HS-27A (cell line): ENCODE measurements at places on chromosomes 3 and 15.

DNA sequence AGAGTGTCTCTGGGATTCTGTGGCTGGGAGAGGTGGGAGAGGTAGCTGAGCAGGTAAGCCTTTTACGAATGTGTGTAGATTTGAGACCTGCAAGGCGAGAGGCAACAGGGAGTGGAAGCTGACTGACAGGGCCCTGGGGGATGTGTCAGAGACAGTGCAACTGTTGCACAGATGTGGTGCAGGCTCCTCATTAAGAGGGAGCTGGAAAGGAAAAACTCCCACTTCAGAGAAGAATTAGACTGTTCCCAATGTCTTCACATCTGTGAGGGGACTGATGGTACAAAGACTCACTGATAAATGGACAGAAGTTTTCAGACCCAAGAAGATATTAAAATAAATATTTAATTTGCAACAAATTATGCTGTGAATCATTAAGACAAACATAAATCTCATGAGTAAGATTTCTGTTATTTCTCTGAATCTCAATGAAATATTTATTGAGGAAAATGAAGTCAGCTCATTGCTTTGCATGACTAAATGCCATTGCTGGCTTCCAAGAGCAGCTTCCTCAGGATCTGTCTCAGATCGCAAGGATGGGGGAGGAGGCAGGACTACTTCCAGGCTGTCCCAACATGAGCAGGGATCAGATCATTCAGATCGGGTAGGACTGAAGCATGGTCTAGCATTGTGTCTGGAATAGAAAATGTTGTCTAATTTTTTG, 127.3 kb upstream of the ROPN1 start:
- peak; percentile 40 for DNase-seq

- no peak for DNase-seq
Measured at GRCh38 chr3:121231872-121232271, 313.9 kb downstream of the POLQ start.

GRCh38 chr3:143024351-143024960, 23.1 kb downstream of the U2SURP start:
- DNase-seq: no peak

GRCh38 chr3:45381168-45381852, 7.1 kb upstream of the LARS2 start:
- DNase-seq: no peak

DNA sequence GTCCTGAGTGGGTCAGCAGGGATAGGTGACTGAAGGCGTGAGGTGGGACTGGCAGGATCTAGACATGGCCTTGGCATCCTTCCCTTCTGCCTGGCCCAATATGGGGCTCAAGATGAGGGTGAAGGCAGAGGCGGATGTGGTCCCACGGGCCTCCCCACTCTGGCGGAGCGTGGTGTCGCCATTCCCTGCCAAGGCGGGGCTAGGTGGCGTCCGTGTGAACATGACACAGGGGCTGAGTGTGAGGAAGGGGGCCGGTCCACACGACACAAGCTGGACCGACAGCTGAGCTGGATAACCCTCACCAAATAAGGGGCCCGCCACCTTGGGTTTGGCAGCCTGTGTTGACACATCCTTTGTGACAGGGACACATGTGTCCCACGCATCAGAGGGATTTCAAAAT, 43.1 kb downstream of the ZNF710 start:
- no peak for DNase-seq

GRCh38 chr3:68172039-68172438, 517.6 kb upstream of the SUCLG2 start:
- DNase-seq: no peak

GRCh38 chr3:127097072-127097405, 95.9 kb upstream of the PRR23E start:
- no peak for DNase-seq

- DNase-seq: peak; percentile 35
Measured at GRCh38 chr15:67303490-67304363, 49.1 kb downstream of the IQCH start.

DNA sequence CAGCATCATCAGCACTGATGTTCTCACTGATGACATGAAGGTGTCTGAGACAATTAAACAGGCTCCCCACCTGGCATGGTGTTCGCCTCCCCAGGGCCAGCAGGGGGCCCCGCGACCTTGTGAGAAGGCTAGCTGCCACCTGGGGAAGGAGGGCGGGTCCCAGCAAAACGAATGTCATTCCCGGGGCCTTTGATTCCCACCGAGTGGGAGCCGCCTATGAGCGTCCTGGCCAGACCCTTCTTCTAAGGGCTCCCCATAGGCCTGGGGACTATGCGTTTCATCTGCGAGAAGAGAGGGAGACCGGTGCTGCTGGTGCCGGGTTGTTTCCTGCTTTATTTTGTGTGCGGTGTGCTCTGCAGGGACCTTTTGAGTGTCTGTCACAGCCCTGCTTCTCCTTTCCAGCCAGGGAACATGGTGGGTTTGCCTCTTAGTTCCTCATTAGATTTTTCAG, 20.5 kb upstream of the MINDY4B start:
- no peak for DNase-seq

- no peak for DNase-seq
Measured at GRCh38 chr3:195117978-195118581, 152.9 kb downstream of the XXYLT1 start.

- DNase-seq: no peak
Measured at GRCh38 chr3:56610669-56611335, 53.8 kb downstream of the CCDC66 start.

- no peak for DNase-seq
Measured at GRCh38 chr3:17261627-17262369, 377.0 kb downstream of the PLCL2 start.

GRCh38 chr3:99846477-99847160, 29.0 kb downstream of the CMSS1 start:
- no peak for DNase-seq

- no peak for DNase-seq
Measured at GRCh38 chr3:149673393-149673792, 15.6 kb upstream of the WWTR1 start.

GRCh38 chr3:171649911-171650592, 160.2 kb downstream of the PLD1 start:
- DNase-seq: no peak

GRCh38 chr3:64108784-64109317, 85.6 kb upstream of the PSMD6 start:
- DNase-seq: no peak

DNA sequence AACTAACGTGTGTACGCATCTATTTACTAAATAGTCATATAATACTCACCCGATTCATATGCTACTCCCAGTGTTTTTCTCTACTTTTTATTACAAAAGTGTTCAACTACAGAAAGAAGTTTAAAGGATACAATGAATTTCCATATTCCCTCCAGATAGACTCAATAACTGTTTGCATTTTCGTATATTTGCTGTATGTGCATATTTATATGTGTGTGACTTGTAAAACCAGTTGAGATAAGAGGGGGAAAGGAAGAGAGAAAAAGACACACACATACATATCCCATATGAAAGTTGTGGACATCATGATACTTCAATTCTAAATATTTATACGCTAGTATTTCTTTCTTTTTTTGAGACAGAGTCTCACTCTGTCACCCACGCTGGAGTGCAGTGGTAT, 14.1 kb downstream of the LIPC start:
- DNase-seq: no peak

GRCh38 chr3:37542772-37543449, 318.8 kb upstream of the CTDSPL start:
- DNase-seq: no peak

DNA sequence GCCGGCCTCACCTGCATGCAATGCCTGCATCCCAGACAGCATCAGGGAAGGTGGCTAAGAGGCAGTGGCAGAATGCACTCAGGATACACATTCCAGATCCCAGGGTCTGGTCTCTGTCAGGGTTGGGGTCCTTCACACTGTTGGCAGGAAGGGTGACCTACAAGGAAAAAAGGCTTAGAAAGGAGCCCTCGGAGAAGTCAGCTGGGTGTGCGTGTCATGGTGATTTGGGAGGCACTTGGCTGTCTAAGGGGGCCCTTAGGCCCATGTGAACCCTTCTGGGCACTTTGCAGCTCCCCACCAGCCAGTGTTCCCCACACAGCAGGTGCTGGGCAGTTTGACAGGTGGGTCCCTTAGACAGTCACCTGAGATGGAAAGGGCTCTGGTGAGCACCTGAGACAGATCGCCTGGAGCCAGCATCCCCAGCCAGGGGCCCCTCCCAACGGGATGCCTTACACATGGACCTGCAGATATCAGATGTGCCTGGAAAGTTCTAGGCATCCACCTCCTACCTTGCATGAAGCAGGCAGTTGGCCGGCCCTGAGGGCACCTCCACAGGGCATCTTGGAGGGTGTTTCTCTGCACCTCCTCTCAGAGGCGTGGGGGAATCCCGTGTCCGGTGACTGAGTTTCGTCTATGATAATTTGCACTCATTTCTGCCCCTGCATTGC, 131.6 kb downstream of the LRRK1 start:
- no peak for DNase-seq

DNA sequence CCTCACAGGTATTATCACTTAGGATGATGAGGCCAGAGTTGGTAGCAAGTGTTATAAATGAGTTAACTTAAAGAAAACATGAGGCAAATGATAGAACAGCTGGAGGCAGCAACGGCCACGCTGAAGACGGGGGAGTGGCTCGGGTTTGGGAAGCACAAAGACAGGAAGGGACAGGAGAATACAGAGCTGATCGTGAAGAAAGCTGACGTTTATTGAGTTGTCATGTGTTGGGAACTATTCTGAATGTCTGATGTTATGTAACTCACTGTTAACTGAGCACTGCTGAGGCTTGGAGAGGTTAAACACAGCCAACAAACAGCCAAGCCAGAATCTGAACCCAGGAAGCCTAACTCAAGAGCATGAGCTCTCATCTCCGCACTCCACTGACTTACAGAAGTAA, 42.3 kb downstream of the FGD5 start:
- DNase-seq: no peak

GRCh38 chr3:17494117-17494809, 248.2 kb downstream of the TBC1D5 start:
- DNase-seq: no peak

- no peak for DNase-seq
Measured at GRCh38 chr15:27826902-27827714, 272.0 kb downstream of the OCA2 start.

- DNase-seq: no peak
Measured at GRCh38 chr3:110816008-110816407, 255.6 kb upstream of the NECTIN3 start.

GRCh38 chr3:179825527-179826246, 172.8 kb downstream of the USP13 start:
- no peak for DNase-seq

GRCh38 chr3:112649478-112649735, 8.5 kb upstream of the CCDC80 start:
- DNase-seq: no peak

DNA sequence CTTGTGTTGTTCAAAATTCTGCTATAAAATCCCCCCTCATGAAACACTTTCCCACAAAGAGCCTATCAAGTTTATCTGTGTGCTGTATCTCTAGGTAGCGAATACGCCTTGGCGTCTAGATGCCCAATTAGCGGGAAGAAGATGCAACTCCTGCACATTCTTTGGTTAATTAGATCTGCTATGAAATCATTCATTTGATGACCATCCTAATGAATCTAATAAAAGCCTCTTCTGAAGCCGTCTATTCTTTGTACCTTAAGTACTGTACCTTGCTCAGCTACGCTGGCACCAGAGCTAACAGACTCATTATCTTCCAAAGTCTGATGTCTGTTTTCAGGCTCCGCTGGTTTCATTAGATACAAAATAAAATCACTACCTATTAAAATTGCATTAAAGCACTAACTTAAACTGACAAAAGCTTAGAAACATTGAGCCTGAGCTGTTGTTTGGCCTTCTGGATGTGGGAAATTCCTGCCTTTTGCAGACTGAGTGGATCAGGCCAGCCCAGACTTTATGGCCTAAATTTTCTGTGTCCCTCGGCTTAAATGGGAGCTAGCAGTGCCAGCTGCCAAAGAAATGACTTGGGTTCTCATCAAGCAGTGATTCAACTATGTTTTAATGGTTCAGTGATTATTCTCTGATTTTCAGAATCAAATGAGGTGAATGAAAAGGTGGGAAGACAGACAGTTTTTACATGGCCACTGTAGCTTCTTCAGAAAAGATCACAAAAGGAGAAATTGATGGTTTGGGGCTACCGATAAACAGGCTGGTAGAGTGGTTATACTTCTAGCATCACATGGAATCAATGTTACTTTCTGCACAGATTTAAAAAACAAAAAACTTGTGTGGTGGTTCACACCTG, 28.4 kb upstream of the CHST2 start:
- no peak for DNase-seq

- no peak for DNase-seq
Measured at GRCh38 chr15:83174891-83175290, 32.7 kb downstream of the HDGFL3 start.

DNA sequence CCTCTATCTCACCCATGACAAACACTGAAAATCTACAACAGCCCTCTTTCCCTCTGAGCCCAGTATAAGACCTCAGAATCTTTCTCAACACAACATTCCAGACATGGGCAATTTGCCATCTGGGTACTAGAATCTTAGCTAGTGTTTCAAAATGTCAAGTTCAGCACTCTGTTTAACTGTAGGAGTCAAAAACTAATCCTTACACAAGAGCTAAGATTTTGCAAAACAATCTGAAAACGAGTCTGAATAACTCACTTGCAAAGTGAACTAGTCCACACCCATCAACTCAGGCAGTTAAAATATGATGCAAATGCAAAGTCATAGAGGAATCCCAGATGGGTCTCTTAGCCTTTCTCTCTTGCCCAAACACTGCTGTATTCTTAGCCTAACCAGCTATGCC, 67.8 kb downstream of the GPR176 start:
- no peak for DNase-seq

DNA sequence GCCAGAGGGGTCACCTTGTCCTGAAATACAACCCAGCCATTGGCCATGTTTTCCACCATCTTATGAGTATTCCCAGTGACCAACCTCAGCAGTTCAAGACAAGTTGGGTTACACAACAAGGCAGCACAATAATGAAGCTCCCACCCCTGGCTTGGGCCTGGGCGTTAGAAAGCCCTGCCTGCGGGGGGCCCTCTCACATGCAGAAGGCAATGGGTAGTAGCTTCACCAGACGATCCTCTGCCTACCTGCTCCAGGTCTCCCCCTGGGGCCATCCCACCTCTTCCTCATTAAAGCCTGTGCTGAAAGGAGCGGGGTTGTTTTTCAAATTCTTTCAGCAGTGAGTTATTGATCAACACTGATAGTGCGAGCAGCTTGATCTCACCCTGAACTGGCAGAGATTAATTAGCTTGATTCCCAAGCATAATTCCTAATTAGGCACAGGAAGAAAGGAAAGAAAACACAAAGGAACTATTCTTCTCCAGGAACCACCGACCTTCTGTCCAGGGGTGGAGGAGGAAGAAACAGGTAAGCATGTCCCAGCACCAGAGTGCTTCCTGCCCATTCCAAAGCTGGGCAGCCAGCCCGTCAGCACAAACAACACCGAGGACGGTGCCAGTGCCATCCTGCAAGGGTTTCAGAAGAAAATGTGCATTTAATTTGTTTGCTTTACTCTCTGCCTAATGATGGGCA, 79.7 kb upstream of the CGNL1 start:
- DNase-seq: no peak

DNA sequence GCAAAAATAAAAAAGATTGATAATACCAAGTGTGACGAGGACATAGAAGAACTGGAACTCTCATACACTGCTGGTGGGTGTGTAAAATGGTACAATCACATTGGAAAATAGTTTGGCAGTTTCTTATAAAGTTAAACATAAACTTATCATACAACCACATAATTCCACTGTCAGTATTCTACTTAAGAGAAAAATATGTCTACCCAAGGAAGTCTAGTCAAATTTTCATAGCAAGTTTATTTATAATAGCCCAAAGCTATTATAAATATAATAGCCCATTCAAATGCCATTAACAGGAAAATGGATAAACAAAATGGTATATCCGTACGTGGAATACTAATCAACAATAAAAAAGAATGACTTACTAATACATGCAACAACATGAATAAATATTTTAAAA, 40.6 kb upstream of the BCL2A1 start:
- DNase-seq: no peak
